Left hindlimb (tissue), 1 donor: ENCODE measurements at places on chromosomes 7 and 10.

GRCh38 chr10:124566981-124567835, 105.6 kb downstream of the LHPP start:
- no peak for DNase-seq

DNA sequence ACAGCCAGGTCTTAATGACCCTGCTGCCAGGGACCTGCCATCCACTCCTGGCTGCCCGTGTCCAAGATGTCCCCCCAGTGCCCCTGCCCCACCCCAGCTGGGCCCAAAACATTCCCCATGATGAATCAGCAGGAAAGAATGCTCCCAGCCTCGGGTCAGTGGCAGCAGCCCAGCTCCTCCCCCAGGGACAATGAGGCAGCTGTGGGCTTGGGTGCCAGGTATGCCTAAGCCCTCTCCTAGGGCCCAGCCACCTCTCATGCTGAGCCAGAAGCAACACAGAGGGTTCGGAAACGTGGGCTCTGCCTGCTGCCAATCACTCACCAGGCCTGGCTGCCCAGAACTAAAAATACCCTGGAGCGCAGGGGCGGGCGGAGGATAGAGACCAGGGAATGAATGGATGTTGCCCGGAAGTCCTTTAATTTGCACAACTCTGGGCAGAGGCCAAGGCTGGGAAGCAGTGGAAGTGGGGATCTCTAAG, 1.5 kb upstream of the LOXL4 start:
- DNase-seq = peak; percentile 81

DNA sequence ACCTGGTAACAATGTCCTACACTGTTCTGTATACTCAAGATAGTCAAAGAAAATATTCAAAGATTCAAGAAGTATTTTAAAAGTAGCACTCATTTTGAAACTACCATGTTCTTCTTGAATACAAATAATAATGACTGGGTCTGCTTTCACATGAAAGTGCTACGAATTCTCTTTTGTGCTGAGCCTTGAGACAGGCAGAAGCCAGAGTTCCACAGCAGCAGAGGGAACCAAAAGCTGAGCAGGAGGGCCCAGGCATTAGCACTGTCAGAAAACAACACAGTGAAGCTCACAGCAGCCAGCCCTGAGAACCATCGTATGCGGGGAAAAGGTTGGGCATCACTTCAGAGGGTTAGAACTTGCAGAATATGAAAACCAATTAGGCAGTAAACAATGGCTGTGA, 38.9 kb downstream of the ANKMY2 start:
- DNase-seq = no peak

DNA sequence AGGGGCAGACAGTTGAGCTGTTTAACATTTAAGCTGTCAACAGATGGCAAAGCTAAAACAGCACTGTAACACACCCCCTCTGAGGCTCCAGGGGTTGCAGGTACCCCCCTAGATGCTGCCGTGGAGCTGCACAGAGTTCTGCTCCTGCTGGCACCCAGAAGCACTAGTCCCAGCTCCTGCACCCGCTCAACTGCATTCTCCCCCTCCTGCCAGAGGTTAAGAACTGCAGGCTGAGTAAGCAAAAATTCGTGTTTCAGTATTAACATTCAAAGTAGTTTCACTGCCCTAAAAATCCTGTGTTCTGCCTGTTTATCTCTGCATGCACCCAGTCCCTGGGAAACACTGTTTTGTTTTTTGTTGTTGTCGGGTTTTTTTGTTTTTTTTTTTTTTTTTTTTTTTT, 790.8 kb upstream of the KCND2 start:
- DNase-seq = peak; percentile 19

GRCh38 chr7:117759950-117760640, 113.1 kb downstream of the CTTNBP2 start:
- no peak for DNase-seq

- no peak for DNase-seq
These were observed 6.3 kb downstream of the ZNF862 start for GRCh38 chr7:149844445-149844844.

DNA sequence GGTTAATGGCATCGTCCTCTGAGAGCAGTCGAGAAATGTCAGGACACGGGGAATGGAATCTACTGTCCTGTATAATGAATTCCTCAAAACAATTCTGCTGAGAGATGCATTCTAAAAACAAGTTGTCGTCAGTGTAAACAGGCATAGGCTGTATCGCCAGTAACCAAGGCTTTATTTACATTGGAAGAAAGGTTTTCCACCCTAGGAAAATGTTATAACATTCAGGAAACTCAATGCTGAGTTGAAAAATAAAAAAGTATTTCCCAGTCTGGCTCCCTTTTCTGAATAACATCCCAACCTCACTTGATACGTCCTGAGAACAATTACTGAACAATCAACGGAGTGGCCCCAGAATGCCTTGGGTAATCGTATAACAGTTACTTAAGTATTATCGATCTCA, 79.6 kb upstream of the UCN3 start:
- DNase-seq = no peak

DNA sequence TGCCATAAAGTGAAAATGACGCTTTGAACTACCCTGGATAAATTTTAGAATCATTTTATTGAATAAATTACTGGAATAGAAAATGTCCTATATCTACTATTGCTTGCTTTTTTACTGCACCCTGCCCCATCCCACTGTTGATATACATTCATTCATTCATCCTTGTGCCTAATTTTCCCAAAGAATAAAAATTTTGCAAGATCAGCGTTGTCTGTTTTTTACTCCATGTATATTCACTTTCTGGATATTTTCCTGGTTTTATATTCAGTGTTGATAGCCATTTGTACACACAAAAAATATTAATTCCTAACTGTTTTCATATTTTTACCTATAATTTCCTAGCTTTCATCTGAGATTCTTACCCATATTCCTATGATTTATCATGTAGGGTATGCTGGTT, 262.9 kb upstream of the MAGI2 start:
- no peak for DNase-seq

DNA sequence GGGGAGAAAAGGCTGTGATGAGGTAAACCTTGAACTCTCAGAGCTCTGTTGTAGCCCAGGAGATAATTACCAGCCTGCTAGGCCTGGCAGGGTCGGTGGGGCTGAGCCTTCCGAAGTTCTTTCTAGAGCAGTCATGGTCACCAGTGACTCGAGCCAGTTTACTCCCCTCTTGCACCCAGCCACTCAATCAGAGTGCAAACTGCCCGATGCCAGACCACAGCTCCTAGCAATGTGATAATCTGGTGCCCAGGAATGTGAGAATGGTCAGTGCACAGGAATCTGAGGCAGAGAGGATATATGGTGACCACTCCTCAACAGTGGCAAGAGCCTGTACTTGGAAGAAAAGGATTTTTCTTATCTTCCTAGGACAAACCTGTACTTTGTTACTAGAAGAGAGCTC, 46.4 kb upstream of the KMT2E start:
- no peak for DNase-seq

DNA sequence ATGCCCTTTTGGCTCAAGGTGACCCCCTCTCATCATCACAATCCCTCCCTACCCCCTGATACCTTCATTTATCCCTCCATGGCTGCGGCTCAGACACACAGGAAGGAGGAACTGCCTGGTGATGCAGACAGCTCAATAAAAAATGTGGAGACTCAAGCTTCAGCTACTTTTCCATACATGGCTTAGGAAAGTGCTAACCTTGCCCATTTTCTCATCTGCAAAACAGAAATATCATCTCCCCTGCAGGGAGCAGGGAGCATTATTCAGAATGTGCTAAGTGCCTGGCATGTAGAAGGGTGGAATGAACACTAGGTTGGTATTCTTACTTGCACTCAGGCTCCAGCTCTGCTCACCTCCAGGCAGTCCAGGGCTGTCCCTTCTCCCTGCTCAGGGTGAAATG, 23.8 kb downstream of the CXCL12 start:
- DNase-seq = no peak

DNA sequence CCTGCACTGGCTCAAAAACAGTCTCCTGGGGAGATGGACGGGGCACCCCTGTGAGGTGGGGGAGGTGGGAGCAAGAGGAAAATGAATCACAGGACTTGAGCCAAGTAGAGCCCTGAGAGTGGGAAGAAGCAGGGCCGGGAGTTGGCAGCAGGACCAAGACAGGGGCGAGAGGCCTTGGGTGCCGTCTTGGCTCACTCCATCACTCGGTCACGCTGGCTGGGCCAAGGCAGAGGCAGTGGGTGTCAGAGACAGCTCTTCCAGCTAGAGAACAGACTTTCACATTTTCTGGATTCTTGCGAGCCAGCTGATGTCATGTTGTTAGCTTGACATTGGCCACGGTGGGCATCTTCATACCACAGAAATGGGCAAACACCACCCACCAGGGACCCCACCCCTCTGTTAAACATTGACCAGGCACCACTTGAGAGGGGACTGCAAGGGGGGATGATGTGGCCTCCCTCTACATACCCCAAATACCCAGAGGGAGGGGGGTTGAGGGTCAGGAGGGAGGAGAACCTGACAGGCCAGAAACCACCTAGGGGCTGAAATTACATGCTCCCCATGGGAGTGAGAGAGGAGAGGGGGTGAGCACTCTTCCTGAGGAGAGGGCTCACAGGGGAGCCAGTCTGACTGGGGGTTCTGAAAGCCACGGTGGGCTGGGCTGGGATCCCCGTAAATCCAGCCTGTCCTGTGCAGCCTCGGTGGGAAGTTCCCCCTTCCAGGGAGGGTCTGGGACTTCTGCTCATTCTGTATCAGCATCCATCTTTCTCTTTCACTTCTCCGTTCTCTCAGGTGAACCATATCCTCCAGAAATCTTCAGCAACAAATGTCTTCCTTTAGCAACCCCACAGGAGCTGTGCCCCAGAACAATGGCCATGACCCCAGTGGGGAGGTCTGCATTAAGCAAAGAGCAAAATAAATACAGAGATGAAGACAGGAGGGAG, 19.6 kb downstream of the CAMK2B start:
- no peak for DNase-seq

DNA sequence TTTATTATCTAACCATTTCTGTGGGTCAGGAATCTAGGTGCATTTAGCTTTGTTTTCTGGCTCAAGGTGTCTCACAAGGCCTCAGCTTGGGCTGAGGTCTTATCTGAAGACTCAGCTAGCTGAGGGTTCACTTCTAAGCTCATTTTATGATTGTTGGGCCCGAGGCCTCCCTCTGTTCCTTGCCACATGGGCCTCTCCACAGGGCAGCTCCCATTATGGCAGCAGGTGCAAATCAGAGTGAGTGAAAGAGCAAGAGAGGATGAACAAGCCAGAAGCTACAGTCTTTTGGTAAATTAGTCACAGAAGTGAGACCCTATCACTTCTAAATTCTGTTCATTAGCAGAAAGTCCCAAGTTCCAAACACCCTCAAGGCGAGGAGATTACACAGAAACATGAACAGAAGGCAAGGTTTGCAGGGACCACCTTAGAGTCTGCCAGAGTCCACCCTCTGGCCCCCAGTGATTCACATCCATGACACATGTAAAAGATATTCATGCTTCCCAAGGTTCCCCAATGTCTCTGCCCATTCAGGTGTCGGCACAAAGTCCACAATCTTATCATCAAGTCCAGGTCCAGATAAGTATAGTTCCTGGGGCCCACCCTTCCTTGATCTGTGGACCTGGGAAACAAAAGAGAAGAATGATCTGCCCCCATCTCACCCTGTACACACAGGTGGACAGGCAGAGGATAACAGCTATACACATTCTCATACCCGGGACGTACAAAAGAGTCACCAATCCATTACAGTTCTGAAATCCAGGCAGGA, 23.7 kb downstream of the FIGNL1 start:
- DNase-seq = no peak

GRCh38 chr7:128833148-128833945, 3.1 kb downstream of the FLNC start:
- peak; percentile 94 for DNase-seq

DNA sequence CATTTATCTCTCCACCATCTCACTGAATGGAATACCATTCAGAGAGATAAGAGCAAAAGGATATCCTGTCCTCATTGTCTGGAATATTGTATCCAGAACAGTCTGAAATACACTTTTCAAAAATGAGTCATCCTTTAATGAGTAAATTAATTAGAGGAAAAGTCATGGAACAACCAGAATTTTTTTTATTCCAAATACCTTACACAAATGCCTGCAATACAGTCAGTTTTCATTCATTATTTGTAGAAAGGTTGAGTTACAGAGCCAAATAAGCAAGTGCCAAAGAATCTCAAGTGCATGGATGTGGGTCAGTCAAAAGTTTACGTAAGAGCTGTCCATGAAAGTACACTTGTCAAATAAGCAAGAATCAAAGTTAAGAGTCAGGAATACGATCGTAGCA, 482.6 kb downstream of the IPMK start:
- DNase-seq = no peak

DNA sequence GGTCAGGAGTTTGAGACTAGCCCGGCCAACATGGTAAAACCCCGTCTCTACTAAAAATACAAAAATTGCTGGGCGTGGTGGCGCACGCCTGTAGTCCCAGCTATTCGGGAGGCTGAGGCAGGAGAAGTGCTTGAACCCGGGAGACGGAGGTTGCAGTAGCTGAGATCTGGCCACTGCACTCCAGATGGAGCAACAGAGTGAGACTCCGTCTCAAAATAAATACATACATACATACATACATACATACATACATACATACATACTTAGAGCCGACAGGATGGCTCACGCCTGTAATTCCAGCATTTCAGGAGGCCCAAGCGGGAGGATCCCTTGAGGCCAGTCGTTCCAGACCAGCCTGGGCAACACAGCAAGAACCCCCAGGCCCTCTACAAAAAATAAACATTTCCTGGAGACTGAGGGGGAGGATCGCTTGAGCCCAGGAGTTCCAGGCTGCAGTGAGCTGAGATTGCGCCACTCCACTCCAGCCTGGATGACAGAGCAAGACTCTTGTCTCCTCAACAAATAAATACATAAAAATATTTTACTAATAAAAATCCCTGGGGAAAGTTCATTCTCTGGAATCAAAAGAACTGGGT, 90.9 kb upstream of the TNRC18 start:
- DNase-seq = no peak

- no peak for DNase-seq
These were observed 635.4 kb downstream of the CALN1 start for GRCh38 chr7:71776726-71777125.

GRCh38 chr7:31782411-31782991, 95.5 kb downstream of the PPP1R17 start:
- no peak for DNase-seq
